ENCODE measurements at places on chromosomes 1 and 21. TPM values are rescaled to one million over a fixed set of nuclear protein-coding genes. Genes with fewer than 3 reads are reported as not detected.

Gene DCST1
- not detected for total RNA-seq

Gene FAM151A
- not detected for total RNA-seq

Gene RGS18
- not detected for total RNA-seq

Gene FCGR1A
- not detected for total RNA-seq

Gene HSD11B1
- total RNA-seq, result 16.5 TPM

Gene NR0B2
- total RNA-seq, result not detected

Gene CFH
- total RNA-seq, result 23.5 TPM

Gene COL8A2
- 2.3 TPM for total RNA-seq

Gene KLHL12
- total RNA-seq, result 26.2 TPM

Gene TPTE
- total RNA-seq, result not detected

Gene CELA2A
- total RNA-seq, result not detected

Gene TIE1
- under 0.01 TPM for total RNA-seq

Gene C1orf226
- not detected for total RNA-seq

Gene NCAM2
- total RNA-seq, result 1.1 TPM

Gene S100A7
- not detected for total RNA-seq

Gene KRTAP19-3
- not detected for total RNA-seq

Gene MINDY1
- total RNA-seq, result 9.9 TPM

Gene LRRC42
- 30.9 TPM for total RNA-seq

Gene TDRKH
- 3.5 TPM for total RNA-seq

Gene GCSAML
- total RNA-seq, result not detected

Gene SLC16A4
- total RNA-seq, result 6.3 TPM

Gene LAD1
- total RNA-seq, result not detected

Gene SOX13
- 12.9 TPM for total RNA-seq

Gene NTNG1
- total RNA-seq, result 12.7 TPM

Gene NBPF11
- total RNA-seq, result 3.7 TPM

Gene NID1
- total RNA-seq, result 160 TPM

Gene IFI16
- total RNA-seq, result 115 TPM

Gene LHX8
- not detected for total RNA-seq

Gene HSF2BP
- 0.73 TPM for total RNA-seq

Gene C1orf94
- under 0.01 TPM for total RNA-seq

Gene HHIPL2
- total RNA-seq, result 0.20 TPM

Gene COA6
- 22.0 TPM for total RNA-seq

Gene PTPRU
- total RNA-seq, result 20.1 TPM

Gene TMPRSS15
- not detected for total RNA-seq

Gene AP4B1
- 15.4 TPM for total RNA-seq

Gene PTAFR
- not detected for total RNA-seq

Gene WNT2B
- total RNA-seq, result 2.0 TPM

Gene TGFBR3
- 123 TPM for total RNA-seq

Gene ACTA1
- not detected for total RNA-seq

Gene LRRC38
- not detected for total RNA-seq

Gene VAV3
- total RNA-seq, result 1.5 TPM

Gene KHDC4
- total RNA-seq, result 23.1 TPM

Gene EPHA2
- 0.73 TPM for total RNA-seq

Gene GSTM2
- 18.0 TPM for total RNA-seq

Gene AIRE
- not detected for total RNA-seq

Gene MRPS15
- 96.2 TPM for total RNA-seq

Gene C1orf53
- total RNA-seq, result 3.9 TPM

Gene FAM163A
- not detected for total RNA-seq

Gene UBXN10
- total RNA-seq, result under 0.01 TPM

Gene BSND
- not detected for total RNA-seq

Gene MRPL9
- total RNA-seq, result 88.6 TPM

Gene RAB42
- 8.5 TPM for total RNA-seq

Gene ANKRD45
- total RNA-seq, result not detected

Gene ZZZ3
- 57.3 TPM for total RNA-seq

Gene HES3
- not detected for total RNA-seq

Gene LYPLA2
- 43.0 TPM for total RNA-seq

Gene OLFM3
- total RNA-seq, result not detected

Gene TMEM61
- total RNA-seq, result not detected

Measured in subcutaneous preadipocyte (primary cell).